ENCODE measurements at places on chromosomes 16 and 17.

DNA sequence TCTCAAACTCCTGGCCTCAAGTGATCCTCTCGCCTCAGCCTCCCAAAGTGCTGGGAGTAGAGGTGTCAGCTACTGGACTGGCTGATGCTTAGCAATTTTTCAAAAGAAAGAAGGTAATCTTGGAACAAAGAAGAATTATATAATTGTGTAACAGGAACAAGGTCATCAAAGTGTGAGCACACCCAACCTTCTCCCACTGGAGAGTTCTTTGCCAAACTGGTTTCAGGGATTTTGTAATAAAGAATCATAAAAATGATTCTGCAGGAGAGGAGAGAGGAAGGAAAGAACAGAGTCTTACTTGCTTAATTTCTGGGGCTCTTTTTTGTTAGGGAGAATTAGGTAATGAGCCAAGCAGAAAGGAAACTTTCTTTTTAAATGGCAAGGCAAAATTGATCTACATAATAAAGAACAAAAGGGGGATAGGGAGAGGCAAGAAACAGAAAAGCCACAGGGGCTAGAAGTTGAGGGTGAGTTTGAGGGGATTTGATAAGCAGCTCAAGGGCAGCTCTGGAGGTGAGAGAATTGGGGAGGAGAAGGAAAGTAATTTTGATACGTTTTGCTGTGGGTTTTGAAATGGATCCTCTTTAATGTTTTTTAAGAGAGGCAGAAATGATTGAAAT is 21.3 kb downstream of the CHD9NB start:
- DNase-seq = no peak

DNA sequence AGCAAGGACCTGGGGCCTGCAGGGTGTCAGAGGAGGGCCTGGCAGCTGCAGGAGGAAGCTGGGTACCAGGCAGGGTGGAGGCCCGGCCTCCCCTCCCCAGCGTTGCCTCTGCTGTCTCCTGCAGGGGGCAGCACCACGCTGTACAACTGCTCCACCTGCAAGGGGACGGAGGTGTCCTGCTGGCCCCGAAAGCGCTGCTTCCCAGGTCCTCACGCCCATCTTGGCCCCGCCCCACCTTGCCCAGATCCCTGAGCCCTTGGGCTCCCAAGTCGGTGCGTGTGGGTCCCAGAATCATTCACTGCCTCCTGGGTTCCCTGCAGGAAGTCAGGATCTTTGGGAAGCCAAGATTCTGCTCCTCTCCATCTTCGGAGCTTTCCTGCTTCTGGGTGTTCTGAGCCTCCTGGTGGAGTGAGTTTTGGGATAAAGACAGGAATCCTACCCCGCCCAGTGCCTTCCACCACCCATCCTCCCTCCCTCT is 1.2 kb downstream of the TMEM95 start:
- peak; percentile 75 for DNase-seq

- DNase-seq = no peak
Observed at GRCh38 chr17:10089196-10089804, 109.1 kb downstream of the GAS7 start.

DNA sequence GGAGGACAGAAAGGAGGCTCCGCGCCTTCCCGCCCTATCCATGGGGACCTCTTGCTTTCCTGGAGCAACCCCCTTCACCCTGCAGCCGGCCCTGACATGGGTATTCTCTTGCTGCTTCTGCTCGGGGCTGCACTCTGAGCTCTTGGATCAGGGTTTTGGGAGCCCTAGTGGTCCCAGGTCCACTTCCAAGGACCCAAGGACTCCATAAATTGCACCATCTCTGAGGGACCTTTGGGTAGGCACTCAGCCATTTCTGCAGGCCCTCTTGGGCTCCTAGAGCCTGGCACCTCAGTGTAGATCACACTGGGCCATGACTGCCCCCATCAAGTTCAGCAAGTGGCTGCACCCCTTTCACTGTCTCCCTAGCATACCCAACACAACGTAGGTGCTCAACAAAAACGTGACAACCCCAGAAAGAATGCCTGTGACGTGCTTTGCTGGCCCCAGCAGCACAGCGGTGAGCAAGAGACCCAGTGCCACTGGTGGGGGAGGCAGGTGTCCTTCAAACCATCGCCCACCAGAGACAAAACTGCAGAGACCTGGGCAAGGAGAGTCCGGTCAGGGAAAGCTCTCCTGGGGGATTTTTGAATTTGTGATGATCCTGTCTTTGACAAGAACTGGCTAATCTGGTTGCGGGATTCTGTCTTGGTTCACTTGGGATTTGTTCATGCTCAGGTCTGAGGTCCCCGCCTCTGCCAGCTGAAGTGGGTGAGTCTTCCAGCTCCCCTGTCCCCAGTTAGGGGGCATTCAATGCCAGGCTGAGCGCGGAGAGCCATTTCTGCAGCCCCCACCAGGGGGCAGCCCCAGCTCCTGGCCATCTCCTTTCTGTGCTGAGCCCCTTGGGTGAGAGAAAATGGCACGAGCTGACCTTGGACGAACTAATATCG is 2.5 kb upstream of the RAB11FIP4 start:
- DNase-seq = no peak

GRCh38 chr17:31254654-31255053 is 42.4 kb downstream of the OMG start:
- no peak for DNase-seq

DNA sequence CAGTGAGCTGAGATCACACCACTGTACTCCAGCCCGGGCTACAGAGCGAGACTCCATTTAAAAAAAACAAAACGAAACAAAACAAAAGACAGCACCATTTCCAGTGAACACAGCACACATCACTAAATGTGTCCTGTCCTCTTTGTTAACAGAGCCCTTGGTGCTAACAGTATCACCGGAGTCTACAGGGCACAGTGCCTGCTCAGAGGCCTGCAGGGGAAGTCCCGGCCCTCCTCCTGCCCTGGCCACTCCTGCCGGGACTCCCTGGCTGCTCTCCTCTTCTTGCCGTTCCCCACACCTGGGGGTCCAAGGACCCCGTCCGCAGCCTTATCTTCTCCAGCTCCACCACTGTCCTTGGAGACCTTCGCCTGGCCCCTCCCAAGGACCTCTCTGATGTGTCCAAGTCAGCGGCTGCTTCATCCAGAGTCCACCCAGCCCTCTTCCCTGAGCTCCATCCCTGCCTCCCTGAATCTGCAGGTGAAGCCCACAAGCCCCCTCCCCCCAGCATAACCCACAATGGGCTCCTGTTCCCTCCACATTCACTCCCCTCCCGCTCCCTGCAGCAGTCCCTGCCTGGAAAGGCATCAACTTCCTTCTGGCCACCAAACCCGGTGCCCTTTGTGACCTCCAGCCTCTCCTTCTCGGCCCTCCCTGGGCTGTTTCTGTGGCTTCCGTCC is 8.5 kb downstream of the TRPV1 start:
- DNase-seq = no peak

DNA sequence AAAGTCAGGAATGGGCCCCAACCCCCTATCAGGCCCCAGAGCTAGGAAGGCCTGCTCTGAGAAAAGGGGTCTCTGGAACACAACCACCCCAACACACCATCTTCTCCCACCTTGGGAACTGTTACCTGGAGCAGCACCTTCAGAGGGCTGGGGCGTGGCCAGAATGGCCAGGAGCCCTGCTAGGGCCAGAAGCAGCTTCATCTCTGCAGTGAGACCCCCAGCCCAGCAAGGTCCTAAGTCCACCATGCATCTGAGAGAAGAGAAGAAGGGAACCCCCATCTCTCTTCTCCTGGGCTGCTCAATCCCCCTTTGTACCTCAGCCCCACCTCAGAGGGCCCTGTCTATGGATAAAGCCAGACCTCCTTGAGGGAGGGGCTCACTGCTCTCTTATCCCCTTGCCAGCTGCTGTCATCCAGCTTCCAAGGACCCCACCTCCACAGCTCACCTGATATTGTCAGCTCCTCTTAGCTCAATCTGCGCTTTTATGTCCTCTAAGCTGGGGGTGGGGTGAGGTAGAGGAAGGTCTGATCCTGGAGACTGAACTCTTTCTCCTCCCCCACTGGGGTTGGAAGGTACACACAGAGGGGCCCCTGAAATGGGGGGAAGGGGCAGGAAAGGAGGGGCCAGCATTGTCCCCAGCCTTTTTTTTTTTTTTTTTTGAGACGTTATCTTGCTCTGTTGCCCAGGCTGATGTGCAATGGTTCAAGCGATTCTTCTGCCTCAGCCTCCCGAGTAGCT is at the start of gene MPO:
Gene MPO, minus strand, starts transcription at position 456 of the 738 bp plus-strand sequence. Its CDS starts 177 bp downstream, at position 279.
- DNase-seq = no peak

GRCh38 chr16:369275-369865 is 968 bp downstream of the MRPL28 start:
- DNase-seq = no peak
